ENCODE measurements at places on chromosomes 2 and 18.
A peak's percentile ranks its signal among the peaks of the same experiment; 100 is the strongest.

- DNase-seq = no peak
These were observed 9.1 kb upstream of the ARID5A start for GRCh38 chr2:96527286-96528005.

DNA sequence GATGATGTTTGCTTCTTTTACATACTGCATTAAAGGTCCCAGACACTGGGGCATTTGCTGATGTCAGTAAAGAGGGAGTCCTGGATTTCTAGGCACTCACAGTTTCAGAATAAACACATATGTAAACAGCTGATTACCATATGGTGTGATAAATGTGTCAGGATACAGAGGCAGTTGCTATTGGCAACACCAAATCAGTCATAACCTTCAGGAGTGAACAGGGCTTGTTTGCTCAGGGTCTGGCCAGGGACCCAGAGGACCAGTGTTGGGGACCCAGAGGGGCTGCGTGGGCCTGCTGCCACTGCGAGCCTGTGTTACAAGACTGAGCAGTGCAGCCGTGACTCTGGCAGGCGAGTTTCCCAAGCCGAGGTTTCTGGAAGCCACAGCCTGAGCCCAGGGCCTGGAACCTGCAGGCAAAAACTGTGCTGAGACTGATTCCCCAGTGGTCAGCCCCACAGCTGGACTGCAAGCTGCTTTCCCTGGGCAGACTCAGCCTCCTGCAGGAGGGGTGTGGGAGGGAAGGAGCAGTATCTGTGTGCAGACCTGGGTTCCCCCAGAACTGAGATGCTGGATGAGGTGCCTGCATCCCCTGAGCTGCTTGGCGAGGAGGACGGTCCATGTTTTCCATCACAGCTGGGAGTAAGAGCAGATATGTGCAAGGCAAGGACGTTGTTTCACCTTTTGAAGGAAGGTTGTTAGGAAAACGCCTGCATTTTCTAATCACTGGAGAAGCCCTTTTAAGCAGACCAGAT lies 23.6 kb downstream of the ASAP2 start:
- DNase-seq = no peak

GRCh38 chr18:55910296-55910695 lies 322.3 kb upstream of the TCF4 start:
- no peak for DNase-seq

DNA sequence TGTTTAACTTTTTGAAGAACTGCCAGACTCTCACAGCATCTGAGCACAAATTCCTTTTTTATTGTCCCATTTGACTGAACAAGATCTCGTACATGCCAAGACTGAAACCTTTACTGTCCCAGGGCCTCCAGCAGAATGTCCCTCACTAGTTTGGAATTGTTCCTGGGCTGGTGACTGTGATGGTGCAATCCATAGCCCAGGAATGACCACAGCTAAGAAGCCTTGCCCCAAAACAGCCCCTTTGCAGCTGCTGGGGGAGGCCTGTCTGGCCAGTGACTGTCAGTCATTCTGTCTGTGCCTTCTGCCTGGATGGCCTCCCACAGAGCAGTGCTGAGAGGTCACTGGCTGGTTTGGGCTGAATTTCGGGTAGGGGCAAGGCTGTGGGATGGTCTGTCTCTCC lies 184.5 kb upstream of the MSH6 start:
- DNase-seq = no peak

GRCh38 chr2:233252227-233252626 lies 754 bp downstream of the ATG16L1 start:
- no peak for DNase-seq

DNA sequence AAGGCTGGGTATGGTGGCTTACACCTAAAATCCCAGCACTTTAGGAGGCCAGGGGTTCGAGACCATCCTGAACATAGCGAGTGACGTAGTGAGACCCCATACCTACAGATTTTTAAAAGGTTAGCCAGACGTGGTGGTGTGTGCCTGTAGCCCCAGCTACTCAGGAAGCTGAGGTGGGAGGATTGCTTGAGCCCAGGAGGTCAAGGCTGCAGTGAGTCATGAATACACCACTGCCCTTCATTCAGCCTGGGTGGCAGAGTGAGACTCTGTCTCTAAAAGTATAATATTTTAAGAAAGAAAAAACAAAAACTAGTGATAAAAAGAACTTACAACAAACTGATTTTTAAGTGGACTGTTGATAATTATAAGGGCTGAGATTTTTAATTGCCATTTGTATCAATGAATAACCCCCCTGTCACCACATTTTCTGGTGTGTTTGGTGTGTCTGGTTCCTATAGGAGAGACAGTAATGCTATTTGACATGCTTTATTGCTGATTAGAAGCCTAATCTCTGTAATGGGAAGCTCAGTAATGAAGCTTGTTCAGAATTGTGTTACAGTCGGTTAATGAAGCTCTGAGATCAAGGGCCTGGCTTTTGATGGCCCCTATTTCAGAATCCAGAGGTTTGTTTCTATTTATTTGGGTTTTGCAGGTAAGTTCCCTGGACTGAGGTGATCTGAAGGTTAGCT lies 147.0 kb downstream of the NEDD4L start:
- no peak for DNase-seq

- no peak for DNase-seq
These were observed 479.3 kb downstream of the IRS1 start for GRCh38 chr2:226320076-226320948.

DNA sequence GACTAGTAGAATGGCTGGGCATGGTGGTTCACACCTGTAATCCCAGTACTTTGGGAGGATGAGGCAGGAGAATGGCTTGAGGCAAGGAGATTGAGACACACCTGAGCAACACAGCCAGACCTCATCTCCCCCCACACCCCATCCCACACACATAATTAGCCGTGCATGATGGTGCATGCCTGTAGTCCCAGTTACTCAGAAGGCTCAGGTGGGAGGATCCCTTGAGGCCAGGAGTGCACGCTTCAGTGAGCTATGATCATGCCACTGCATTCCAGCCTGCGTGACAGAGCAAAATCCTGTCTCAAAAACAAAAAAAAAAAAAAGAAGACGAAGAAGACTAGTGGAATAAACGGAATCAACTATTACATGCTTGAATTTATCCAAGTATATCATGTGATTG lies 150.0 kb downstream of the STK39 start:
- DNase-seq = no peak

DNA sequence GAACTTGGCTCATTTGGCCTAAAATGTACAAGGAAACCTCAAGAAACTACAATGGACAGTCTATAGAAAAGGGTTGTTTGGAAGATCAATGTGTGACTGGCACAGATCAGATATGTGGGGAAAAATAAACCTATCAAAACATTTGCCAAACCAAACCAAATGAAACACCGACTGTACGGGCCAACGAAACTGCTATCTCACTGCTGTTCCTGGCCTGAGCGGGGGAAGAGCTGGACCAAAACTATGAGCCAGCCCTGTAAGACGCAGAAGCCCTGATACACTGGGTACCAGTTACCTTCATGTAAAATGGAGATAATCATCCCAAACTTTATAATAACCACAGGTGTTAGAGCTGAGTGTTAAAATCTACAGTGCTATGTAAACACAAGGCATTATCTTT lies 11.7 kb downstream of the CDC42EP3 start:
- DNase-seq = no peak

GRCh38 chr2:238030422-238031155 lies 30.2 kb upstream of the SCLY start:
- no peak for DNase-seq

DNA sequence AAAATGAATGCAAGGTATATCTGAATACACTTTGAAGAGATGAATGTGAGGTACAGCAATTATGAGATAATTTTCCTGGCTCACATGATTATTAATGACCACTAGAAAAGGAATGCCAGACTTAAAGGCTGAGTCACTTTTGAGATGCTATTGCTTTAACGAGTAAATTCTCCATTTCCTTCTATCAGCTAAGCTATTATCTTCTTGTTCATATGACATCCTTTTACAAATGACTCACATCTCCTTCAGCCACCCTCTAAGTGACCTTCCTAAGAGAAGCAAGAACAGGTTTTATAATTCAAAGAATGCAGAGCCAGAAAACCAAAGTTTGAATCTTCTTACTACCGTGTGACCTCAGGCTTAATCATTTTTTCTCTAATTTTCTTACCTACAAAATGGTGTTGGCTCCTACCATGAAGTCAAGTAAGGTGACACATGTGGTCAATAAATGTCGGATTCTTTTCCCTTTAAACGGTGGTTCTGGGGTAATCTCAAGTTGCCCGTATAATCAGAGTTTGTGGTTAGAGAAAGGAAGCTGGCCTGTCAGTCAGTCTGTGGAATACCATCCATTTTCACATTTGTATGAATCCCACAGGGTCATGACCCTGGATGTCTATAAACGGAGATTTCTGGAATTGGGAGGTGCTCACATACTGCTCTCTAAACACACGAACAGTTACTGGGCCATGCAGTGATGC lies 184.0 kb upstream of the PID1 start:
- DNase-seq = peak; percentile 71

- no peak for DNase-seq
These were observed 25.8 kb downstream of the CALCRL start for GRCh38 chr2:187422282-187422681.

DNA sequence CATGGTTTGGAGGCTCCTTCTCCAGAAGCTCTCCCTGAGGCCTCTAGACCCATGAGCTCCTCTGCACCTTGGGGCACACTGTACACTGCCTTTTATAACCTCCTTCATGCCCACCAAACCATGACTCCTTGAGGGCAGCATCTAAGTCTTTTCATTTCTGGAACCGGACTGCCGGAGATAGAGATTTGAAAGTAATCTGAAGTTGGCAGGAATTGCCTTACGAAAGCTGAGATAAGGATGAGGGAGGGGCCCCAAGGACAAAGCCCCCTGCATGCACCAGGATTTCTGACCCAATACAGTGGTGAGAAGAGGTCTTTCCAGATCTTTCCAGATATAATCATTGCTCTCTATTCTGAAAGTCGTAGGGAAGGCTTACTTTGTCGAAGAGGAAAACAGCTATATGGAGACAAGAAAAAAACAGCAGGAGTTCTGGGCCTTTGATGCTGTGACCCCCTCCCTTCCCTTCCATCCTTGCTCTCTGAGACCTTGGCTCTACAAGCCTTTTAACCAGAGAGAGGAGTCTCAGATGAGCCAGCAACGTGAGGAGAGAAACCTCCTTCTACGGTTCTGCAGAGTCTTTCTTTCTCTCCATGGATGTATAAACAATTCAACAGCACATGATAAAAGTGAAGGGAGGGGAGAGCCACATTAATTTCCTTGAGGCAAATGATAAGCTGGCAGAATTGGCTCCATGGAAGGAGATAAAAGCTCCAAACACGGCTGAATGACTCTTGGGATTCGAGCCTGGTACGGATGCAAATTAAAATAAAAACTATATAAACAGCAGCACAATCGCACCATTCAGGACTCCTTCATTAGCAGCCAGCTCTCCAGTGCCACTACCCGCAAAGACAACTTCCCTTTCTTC lies 88.0 kb upstream of the RTN4 start:
- DNase-seq = no peak

DNA sequence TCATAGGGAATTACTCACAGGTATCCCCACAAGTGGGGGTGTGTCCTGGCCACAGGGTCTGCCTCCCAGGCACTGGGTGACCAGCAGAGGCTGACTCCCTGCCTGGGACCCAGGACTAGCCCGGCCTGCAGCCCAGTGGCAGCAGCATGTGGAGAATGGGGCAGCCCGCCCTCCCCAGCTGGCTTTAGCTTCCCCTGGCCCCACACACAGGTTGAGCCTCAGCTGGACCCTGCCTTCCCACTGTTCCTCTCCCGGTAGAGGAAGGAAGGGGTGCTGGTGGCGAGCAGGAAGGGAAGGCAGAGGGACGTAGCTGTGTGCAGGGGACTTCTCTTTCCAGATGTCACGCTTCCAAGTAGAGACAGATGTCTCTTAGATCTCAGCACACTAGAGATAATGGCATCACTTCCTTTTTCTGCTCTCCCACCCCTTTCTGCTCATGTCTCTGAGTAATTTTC lies 51.4 kb downstream of the EMILIN2 start:
- no peak for DNase-seq

- no peak for DNase-seq
These were observed 53.0 kb upstream of the CYP20A1 start for GRCh38 chr2:203185864-203186263.

- no peak for DNase-seq
These were observed 6.4 kb upstream of the PSD4 start for GRCh38 chr2:113167115-113167932.

- peak; percentile 78 for DNase-seq
These were observed 122.8 kb downstream of the LYPD1 start for GRCh38 chr2:132547090-132547687.

GRCh38 chr2:207833251-207833751 lies 63.6 kb upstream of the FZD5 start:
- no peak for DNase-seq

GRCh38 chr2:68287580-68288441 lies 31.9 kb downstream of the CNRIP1 start:
- DNase-seq = no peak

- DNase-seq = no peak
These were observed 5.8 kb upstream of the SAG start for GRCh38 chr2:233301811-233302210.

- no peak for DNase-seq
These were observed 37.4 kb upstream of the MYO3B start for GRCh38 chr2:170140561-170140960.

- no peak for DNase-seq
These were observed 13.2 kb downstream of the ZNF804A start for GRCh38 chr2:184611361-184612085.

GRCh38 chr2:73101626-73102256 lies 11.0 kb downstream of the RAB11FIP5 start:
- no peak for DNase-seq

DNA sequence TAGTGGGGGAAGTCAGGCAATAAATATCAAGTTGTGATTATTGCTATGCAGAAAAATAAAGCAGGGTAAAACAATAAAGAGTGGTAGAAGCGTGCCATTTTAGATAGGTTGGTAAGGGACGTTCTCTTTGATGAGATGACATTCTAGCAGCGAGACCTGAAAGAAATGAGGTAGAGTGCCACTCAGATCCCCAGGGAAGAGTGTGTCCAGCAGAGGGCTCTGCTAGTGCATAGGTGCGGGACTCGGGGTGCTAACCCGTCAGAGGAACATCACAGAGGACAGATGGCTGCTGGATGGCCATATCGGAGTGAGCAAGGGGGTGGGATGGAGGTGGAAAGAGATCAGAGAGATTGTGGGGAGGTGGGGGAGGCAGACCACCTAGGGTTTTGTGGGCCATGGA lies 16.3 kb upstream of the GTF2A1L start:
- peak; percentile 32 for DNase-seq

GRCh38 chr2:41194230-41194629 lies 742.3 kb upstream of the SLC8A1 start:
- no peak for DNase-seq

DNA sequence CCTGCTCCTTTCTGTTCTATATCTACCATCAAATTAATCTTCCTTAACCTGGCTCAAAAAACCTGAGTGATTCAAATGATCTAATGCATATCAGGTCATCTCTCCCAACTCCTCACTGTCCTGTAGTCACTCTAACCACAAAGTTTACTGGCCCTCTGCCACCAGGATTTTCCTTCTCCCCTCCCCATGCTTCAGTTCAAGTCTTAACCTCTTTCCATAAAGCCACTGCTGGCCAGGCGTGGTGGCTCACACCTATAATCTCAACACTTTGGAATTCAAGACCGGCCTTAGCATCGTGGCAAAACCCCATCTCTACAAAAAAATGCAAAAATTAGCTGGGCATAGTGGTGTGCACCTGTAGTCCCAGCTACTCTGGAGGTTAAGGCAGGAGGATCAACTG lies 7.5 kb upstream of the SP3 start:
- no peak for DNase-seq
